Ovary (tissue), 10 donors: ENCODE measurements at places on chromosomes 7 and 10. TPM values are rescaled to one million over a fixed set of nuclear protein-coding genes. Genes with fewer than 3 reads are reported as not detected.

DNA sequence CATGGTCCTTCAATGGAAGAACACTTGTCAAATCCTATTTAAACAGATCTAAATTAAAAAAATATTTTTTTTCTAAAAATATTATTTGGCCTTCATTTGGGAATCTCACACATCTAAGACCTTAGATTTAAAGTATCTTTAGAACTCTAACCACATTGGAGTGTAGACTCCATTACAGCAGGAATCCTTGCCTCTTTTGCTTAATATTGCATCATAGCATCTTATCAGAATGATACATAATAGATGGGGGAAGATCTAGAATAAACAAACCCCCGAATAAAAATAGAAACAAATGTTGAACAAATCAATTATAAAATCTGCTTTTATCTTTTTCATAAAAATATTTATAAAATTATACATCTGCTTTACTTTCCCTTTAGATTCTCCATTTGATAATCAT lies 27.6 kb upstream of the EPC1 start:
- H3K27me3 ChIP-seq = no peaks in the 10 kb centered on the region
- DNase-seq = no peak
- peaks cover 1% of the 10 kb centered on the region for H3K4me1 ChIP-seq
- no peak overlapping the region for H3K27ac ChIP-seq

- H3K27me3 ChIP-seq = no peaks in the 10 kb centered on the region
- H3K4me3 ChIP-seq = no peak overlapping the region
- H3K4me1 ChIP-seq = no peaks in the 10 kb centered on the region
- no peak for DNase-seq
- H3K27ac ChIP-seq = no peak overlapping the region
- H3K36me3 ChIP-seq = no peaks in the 10 kb centered on the region
These were observed 217.6 kb upstream of the SEMA3E start for GRCh38 chr7:83866582-83866981.

DNA sequence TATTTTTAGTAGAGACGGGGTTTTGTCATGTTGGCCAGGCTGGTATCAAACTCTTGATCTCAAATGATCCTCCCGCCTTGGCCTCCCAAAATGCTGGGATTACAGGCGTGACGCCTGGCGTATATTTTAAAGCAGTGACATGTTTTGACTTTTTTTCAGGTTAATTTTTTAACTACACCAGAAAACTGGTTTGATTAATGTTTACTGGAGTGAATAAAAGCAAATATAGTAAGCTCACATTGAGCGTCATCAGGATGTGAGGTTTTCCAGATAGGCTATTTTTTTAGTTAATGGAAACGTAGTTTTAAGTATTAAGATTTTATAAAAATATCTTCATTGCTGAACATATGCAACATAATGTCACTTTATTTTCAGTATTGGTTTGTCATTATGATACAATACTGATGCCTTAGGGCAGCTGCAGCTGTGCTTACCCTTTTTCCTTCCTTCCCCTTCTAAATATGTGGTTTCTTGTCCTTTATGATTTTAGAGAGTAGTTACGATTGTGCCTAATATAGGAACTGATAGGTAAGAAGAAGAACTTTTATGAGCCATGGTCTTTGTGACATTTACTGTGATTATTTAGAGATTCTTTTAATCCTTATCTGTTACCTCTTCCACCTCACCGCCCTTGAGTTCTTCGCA lies 37.3 kb downstream of the TMEM60 start:
- H3K4me1 ChIP-seq = peaks cover 2% of the 10 kb centered on the region
- DNase-seq = no peak
- no peaks in the 10 kb centered on the region for H3K36me3 ChIP-seq
- no peak overlapping the region for H3K27ac ChIP-seq
- no peaks in the 10 kb centered on the region for H3K27me3 ChIP-seq
- no peak overlapping the region for H3K4me3 ChIP-seq

DNA sequence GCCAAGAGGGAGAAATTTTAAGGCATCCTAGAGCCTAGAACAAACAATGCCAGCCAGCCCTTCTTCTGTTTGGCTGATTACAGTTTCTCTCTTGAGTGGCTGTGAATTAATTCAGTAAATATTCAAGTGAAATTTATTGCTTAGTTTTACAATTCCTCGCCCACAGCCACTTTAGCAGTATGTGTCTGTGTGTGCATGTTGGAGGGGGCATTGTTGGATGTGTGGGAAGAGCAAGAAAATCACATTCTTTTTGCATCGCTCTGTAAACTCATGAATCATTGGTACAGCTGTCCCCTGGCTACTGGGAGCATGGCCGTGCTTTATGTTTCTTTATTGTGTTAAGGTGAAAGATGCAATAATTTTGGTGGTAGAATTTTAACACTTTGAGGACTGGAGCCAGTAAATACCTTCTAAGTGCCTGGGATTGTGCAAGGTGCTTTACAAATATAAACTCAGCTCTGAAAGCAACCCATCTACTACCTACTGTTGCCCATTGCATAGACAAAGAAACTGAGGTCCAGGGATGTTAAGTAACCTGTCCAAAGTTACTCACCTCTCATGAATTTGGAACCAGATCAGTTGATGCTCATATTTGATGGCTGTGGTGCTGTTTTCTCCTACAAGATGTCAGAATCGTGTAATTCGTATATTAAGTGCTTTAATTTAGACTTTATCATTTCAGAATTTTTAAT lies 89.9 kb upstream of the BTBD16 start:
- no peak for DNase-seq
- no peaks in the 10 kb centered on the region for H3K36me3 ChIP-seq
- H3K4me3 ChIP-seq = no peak overlapping the region

DNA sequence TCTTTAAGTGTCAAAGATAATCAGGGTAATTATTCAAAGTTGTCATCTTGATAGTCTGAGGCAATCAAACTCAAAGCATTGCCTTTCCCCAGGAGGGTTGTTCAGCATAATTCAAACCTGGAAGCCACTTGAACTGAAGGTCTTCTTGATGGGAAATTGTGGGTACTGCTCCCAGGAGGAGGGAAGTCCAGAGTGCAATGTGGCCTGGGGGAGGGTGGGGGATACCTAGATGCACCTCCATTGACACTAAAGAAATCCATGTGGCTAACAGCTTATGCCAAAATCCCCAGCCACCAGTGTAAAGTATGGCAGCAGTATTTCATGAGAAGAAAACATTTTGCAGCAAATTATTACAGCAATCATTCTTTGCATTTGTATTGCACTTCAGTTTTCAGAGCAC lies 114.9 kb downstream of the STRA8 start:
- H3K4me3 ChIP-seq = no peak overlapping the region
- H3K27ac ChIP-seq = no peak overlapping the region
- H3K27me3 ChIP-seq = no peaks in the 10 kb centered on the region
- no peak for DNase-seq
- no peaks in the 10 kb centered on the region for H3K4me1 ChIP-seq
- H3K36me3 ChIP-seq = no peaks in the 10 kb centered on the region

GRCh38 chr10:110035070-110035921 lies 27.5 kb downstream of the ADD3 start:
- H3K36me3 ChIP-seq = no peaks in the 10 kb centered on the region
- DNase-seq = no peak
- no peaks in the 10 kb centered on the region for H3K27me3 ChIP-seq

DNA sequence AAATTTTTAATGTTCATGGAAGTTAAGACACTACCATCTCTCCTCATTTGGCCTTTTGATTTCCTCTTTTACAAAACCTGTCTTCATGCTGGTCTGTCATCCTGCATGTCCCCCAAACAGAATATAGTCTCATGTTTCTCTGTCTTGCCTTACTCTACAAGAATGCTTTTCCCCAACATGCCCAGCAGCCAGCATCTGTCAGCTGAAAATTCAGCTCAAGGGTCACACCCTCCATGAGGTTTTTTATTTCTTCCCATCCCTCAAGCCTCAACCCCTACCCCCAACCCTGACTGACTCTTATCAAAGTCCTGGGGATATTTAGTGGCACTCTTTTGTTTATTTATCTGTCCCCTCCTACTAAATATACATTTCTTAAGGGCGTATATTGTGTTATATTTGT lies 202.0 kb downstream of the ANK3 start:
- no peak overlapping the region for H3K4me3 ChIP-seq
- no peak for DNase-seq
- H3K27me3 ChIP-seq = no peaks in the 10 kb centered on the region
- H3K27ac ChIP-seq = no peak overlapping the region
- no peaks in the 10 kb centered on the region for H3K36me3 ChIP-seq

DNA sequence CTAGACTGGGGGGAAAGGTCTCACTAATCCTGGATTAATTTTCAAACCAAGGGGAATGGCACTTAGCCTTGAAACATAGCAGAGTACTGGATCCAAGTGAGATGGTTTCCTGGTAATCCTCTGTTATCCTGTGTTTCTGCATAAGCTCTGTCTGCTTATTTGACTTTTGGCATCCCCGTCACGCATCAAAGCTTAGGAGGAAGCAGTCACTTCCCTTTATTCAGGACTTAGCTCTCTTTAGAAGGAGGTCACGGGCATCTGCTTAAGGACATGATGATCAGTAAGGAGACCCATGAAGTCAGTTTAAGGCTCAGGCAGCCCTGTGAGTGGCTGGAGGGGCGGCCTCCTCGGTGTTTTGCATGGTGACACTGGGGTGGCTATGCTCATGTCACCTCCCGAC lies 30.0 kb downstream of the TSPAN15 start:
- no peak overlapping the region for H3K4me3 ChIP-seq
- peaks cover 2% of the 10 kb centered on the region for H3K4me1 ChIP-seq
- no peak overlapping the region for H3K27ac ChIP-seq
- no peak for DNase-seq

GRCh38 chr10:34786464-34786863 lies 28.6 kb downstream of the PARD3 start:
- DNase-seq = no peak
- H3K4me1 ChIP-seq = peaks cover 28% of the 10 kb centered on the region
- H3K36me3 ChIP-seq = no peaks in the 10 kb centered on the region
- H3K27ac ChIP-seq = no peak overlapping the region
- H3K27me3 ChIP-seq = no peaks in the 10 kb centered on the region
- H3K4me3 ChIP-seq = no peak overlapping the region

- H3K27ac ChIP-seq = no peak overlapping the region
- no peaks in the 10 kb centered on the region for H3K4me1 ChIP-seq
- H3K27me3 ChIP-seq = no peaks in the 10 kb centered on the region
- H3K36me3 ChIP-seq = no peaks in the 10 kb centered on the region
- no peak overlapping the region for H3K4me3 ChIP-seq
These were observed 183.4 kb upstream of the VIPR2 start for GRCh38 chr7:159328096-159328495.

DNA sequence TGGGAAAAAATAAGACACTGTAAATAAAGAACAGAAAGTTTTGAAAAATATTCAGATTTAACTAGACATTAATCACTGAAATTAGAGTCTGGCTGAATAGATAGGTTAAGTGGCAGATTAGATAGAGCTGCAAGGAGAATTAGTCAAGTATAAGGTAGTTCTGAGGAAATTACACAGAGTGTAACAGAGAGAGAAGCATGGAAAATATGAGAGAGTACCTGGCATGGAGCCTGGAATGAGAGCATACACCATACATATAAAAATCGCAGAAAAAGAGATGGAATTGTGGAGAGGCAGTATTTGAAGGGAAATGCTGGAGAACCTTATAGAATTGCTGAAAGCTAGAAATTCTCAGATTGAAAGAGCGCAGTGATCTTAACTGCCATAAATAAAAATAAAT lies 46.9 kb downstream of the ZNRF2 start:
- DNase-seq = no peak
- H3K4me1 ChIP-seq = no peaks in the 10 kb centered on the region
- H3K4me3 ChIP-seq = no peak overlapping the region
- H3K27me3 ChIP-seq = no peaks in the 10 kb centered on the region
- H3K36me3 ChIP-seq = no peaks in the 10 kb centered on the region
- H3K27ac ChIP-seq = no peak overlapping the region

DNA sequence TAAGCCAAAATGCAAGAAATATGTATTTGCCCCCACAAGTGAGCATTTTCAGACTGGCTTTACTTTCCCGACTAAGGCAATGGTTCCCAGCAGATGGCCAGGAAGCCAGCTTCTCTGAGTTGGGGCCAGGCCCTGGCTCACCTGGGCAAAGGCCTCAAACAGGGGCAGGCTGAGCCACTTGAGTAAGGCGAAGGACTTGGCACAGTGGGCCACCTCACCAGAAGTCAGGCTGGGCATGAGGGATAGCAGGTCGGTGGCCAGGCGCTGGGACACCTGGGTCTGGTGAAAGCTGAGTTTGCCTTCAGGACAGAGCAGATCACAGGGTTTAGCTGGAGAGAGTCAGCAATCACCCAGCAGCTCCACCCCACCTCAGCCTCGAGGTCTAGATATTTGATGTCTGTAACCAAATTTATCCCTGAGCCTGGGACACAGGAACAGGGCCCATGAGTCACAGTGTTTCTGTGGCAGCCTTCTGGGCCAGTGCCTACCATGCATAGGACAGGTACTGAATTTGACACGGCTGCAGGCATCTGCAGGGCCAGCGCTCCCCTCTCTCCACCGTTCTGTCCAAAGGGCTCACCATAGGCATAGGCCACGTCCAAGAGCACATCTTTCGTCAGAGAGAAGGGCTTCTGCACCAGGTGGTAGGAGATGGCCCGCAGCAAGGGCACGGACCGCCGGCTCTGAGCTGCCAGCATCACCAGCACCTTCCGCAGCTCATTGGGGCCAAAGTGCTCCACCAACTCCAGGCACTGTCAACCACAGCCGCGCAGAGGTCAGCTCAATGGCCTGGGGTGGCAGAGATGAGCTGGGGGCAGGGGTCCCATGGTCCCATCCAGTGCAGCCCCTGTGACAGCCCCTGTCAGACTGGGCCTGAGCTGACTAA lies 7.3 kb downstream of the TBRG4 start:
- no peaks in the 10 kb centered on the region for H3K27me3 ChIP-seq
- peak; percentile 8 for DNase-seq
- no peak overlapping the region for H3K4me3 ChIP-seq
- no peak overlapping the region for H3K27ac ChIP-seq
- peaks cover 2% of the 10 kb centered on the region for H3K4me1 ChIP-seq

GRCh38 chr7:155576416-155576815 lies 30.1 kb upstream of the CNPY1 start:
- H3K27me3 ChIP-seq = no peaks in the 10 kb centered on the region
- DNase-seq = no peak
- no peak overlapping the region for H3K4me3 ChIP-seq
- no peaks in the 10 kb centered on the region for H3K4me1 ChIP-seq
- no peaks in the 10 kb centered on the region for H3K36me3 ChIP-seq
- no peak overlapping the region for H3K27ac ChIP-seq

GRCh38 chr10:104580774-104581675 lies 60.1 kb upstream of the SORCS3 start:
- no peaks in the 10 kb centered on the region for H3K4me1 ChIP-seq
- H3K36me3 ChIP-seq = no peaks in the 10 kb centered on the region
- no peak overlapping the region for H3K27ac ChIP-seq

GRCh38 chr7:130732980-130733930 lies 752 bp downstream of the KLF14 start:
- H3K36me3 ChIP-seq = no peaks in the 10 kb centered on the region
- no peak for DNase-seq
- H3K27ac ChIP-seq = peak overlapping the region; percentile 13

- no peak overlapping the region for H3K4me3 ChIP-seq
- H3K4me1 ChIP-seq = no peaks in the 10 kb centered on the region
- no peaks in the 10 kb centered on the region for H3K36me3 ChIP-seq
- no peaks in the 10 kb centered on the region for H3K27me3 ChIP-seq
These were observed 122.0 kb downstream of the SKIDA1 start for GRCh38 chr10:21403256-21404015.

Gene MYPN
- not detected for total RNA-seq

Gene MINDY4
- total RNA-seq = 18.2 TPM

Gene SPDYE1
- 0.10 TPM for total RNA-seq

Gene GIMAP8
- 10.3 TPM for total RNA-seq

Gene ASB10
- not detected for total RNA-seq

Gene TMEM184A
- total RNA-seq = 1.6 TPM

Gene PPRC1
- total RNA-seq = 44.5 TPM

Gene ITIH2
- not detected for total RNA-seq

Gene TRIM74
- 0.30 TPM for total RNA-seq

Gene PITX3
- not detected for total RNA-seq

Gene EPHB4
- 119 TPM for total RNA-seq

Gene GSAP
- 13.0 TPM for total RNA-seq

Gene GALNT17
- 57.1 TPM for total RNA-seq

Gene HPSE2
- not detected for total RNA-seq
